ENCODE measurements at places on chromosomes 1 and 21.

GRCh38 chr1:59410457-59410856 lies 113.6 kb downstream of the FGGY start:
- DNase-seq, result no peak

DNA sequence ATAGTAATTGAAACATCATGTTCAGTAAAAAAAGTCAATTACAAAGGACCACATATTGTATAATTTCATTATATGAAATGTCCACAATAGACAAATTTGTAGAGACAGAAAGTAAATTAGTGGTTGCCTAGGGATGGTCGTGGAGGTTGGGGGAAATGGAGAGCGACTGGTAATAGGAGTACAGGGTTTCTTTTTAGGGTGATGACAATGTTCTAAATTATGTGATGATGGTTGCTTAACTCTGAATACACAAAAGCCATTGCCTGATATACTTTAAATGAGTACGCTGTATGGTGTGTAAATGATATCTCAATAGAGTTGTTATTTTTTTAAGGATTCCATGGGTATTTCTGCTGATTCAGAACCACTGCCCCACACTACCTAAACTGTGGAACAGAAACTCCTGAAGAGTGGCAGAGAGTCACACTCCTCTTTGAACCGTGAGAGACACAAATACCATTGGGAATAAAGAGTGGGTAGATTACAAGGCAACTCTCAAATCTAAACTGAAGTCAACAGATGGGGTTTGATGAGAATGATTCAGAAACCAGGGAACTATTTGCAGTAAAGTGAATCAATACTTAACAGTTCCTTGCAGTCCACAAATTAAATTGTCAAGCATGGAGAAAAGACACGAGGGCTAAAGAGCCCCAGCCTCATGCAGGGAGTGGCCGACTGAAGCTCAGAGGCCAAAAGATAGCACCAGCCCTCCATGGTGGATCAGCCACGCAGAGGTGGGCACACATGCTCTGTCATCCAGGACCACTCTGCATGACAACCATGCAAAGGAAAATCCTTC lies 118.0 kb downstream of the CAPN8 start:
- DNase-seq, result no peak

GRCh38 chr1:182662121-182662890 lies 22.1 kb downstream of the RGS8 start:
- no peak for DNase-seq

DNA sequence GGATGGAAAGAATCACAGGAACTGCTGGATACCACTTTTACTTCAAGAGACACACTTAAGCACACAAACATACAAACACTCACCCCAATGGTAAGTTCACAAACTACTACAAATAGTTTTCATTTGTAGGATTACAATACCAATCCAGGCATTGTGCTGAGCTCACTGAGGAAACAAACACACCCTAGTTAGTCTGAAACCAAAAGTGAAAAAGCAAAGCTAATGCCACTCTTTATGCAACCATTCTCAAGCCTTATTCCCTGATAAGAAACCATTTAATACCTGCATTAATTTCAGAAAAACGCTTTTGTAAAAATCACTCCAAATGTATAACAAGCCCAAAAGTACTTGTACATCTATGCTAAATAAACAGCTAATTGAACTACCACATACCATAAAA lies 38.3 kb downstream of the RNF115 start:
- no peak for DNase-seq

GRCh38 chr1:76083189-76083588 lies 8.6 kb downstream of the ST6GALNAC3 start:
- no peak for DNase-seq

DNA sequence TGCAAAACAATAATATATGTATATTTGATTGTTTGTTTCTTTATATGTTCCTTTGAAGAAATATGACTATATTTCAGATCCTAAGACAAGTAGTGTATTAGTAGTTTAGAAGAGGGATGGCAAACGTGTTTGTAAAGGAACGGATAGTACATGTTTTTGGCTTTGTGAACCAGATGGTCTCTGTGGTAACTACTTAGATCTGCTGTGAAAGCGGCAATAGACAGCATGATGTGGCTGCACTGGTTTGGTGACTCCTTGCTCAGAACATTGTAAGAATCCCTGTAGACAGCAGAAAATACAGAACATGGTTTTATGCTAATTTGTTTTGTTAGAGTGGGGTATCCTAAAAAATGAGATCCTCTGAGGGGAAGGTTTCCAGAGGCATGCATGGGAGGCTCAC lies 3.1 kb downstream of the ACADM start:
- no peak for DNase-seq

DNA sequence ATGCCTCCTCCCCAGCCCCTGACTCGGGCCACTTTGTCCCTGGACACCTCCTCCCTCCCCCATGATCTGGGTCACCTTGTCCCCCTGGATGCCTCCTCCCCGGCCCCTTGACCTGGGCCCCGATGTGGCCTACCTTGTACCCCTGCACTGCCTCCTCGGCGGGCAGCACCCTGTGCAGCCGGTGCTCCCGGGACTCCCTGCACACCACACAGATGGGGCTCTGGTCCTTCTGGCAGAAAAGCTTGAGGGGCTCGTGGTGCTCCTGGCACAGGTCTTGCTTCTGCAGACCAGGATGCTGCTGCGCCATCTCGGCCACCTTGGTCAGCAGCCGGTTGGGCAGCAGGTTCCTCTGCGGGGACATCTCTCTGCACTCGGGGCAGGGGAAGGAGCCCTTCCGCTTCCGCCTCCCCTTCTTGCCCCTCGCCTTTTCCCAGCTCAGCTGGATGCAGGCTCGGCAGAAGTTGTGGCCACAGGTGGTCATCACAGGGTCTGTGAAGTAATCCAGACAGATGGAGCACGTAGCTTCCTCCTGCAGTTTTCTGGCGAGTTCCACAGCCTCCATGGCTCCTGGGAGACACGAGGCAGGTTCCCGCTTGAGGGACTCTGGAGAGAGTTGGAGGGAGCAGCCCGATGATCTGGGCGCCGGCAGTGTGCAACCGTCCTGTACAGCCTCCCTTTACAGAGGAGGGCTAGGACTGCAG lies 2.0 kb downstream of the TRIM17 start:
- DNase-seq, result no peak

- DNase-seq, result no peak
Measured at GRCh38 chr1:58468612-58469011, 77.9 kb downstream of the OMA1 start.

DNA sequence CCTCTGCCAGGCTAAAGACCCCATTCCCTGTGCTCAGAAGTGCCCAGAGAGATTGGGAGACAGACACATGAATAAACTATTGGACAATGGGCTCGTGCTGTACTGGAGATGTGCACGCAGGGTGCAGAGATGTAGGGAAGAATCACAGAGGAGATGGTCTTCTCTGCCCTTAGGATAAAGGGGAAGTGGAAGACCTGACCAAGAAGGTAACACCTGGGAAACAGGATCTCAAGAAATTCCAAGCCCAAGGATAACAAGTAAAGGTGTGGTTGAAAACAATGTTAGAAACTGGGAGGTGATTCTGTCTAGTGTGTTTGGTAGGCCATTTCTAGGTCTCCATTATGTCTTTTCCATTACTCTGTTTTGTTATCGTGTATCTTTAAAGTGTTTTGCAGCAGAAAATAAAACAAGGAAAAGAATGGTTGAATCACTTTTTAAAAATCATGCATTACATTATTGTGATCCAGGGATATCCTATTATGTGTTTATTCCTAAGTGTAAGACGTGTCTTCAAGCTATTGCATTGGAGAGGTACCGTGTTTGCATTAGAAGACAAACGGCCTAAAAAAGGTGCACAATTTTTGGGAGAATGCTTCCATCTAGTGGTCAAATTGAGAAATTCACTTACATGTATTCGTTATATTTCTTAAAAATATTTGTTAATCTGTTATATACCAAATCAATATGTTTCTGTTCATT lies 40.8 kb upstream of the KCTD3 start:
- DNase-seq, result no peak

DNA sequence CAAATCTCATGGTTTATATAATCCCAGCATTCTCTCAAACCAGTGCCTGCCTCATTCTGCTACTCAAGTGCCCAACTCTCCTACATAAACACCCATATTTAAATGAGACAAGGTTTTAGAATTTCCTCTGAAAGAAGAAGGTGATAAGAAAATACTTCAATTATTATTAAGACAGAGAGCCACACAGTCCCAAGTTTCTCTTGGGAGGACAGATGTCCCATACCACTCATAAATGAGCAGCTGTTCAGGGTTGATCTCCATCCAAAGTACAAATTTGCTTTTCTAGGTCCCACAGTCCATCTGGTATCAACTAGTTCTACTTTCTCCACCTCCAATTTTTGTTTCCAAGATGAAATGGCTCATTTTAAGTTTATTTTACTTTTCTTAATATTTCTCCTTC lies 11.3 kb downstream of the DCAF8 start:
- DNase-seq, result no peak

GRCh38 chr1:48688102-48688760 lies 88.5 kb downstream of the BEND5 start:
- no peak for DNase-seq

GRCh38 chr1:244893836-244894235 lies 29.5 kb upstream of the HNRNPU start:
- DNase-seq, result no peak

DNA sequence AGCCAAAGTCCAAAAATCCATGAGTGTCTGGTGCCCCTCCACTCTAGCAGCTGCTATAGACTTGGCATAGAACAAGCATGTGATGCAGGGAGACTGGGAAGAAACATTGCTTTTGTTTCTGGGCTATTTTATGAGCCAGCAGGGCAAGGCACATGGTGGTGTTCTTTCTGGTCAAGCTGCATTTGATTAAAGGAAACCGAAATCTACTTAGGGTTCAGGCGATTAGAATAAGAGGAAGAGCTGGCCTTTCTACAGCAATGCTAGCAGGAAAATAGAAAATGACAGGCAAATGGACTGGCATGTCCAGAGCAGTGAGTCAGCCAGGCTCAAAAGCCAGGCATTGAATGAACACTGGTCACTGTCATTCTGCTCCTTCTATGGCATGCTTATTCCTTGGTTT lies 28.5 kb upstream of the ARHGAP29 start:
- DNase-seq, result no peak

DNA sequence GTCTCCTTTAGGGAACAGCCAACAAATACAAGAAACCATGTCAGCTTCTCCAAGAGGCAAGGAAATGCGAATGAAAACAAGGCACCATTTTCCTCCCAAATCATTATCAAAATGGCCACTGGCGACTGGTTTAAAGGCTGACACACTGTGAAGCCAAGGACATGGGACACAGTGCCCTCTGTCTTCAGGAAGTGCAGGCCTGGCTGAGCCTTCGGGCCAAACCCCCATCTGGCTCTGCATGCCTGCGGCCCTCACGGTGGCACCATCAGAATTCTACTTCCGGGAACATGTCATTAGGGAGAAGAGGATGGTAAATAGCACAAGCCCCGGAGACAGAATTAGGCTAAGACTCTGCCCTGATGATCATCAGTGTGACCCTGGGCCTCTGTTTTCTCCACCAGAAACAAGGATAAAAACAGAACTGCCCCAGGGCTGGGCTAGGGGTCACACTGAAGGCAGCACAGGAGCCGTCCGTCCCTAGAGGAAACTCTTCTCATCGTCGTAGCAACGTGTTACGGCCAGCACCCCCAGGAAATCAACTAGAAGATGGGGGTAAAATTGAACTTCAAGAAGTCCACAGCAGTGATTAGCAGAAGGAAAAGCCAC lies 103.5 kb downstream of the NPHP4 start:
- no peak for DNase-seq

DNA sequence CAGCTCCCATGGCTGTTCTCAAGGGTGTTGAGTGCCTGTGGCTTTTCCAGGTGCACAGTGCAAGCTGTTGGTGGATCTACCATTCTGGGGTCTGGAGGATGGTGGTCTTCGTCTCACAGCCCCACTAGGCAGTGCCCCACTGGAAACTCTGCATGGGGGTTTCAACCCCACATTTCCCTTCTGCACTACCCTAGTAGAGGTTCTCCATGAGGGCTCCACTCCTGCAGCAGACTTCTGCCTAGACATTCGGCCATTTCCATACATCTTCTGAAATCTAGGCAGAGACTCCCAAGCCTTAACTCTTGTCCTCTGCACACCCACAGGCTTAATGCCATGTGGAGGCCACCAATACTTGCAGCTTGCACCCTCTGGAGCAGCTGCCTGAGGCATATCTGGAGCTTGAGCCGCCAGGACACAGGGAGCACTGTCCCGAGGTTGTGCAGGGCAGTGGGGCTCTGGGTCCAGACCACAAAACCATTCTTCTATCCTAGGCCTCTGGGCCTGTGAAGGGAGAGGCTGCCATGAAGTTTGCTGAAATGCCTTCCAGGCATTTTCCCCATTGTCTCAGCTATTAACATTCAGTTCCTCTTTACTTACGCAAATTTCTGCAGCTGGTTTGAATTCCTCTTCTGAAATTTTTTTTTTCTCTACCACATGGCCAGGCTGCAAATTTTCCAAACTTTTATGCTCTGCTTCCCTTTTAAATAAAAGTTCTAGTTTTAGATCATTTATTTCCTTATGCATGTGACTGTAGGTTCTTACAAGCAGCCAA lies 8.8 kb upstream of the CAPN8 start:
- DNase-seq, result no peak

DNA sequence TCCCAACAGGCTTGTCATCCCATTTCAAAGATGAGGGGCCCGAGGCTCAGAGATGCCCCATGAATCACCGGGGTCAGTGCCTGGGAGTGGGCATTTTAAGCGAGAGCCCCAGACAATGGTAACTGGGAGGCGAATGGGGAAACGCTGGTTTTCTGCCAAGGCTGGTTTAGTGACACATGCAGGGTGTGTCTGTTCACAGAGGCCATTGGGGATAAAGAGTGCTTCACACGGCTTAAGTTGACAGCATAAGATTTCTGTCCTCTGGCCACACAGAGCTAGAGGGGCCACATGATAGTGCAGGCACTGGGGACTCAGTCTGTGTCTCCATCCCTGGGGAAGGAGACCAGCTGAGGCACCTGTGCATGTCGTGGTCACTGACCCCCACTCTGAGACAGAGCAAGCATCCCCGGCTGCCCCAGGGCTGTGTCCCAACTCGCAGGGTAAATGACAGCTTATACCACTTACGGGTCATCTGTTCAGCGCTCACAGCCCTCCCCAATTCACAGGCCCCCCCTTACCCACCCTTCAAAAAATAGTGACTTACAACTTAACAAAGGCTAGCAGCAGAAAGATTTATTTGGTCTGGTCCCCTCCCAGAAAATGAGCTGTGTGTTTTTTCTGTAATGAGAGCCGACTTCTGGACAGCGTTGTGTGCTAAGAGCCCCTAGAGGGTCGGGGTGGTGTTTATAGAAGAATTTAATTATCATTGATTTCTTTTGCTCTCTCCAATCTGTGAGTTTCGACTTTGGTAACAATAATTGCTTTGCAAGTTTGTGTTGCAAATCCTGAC lies 34.9 kb upstream of the ARHGEF16 start:
- no peak for DNase-seq

- no peak for DNase-seq
Measured at GRCh38 chr1:31911994-31912780, 26.0 kb downstream of the PTP4A2 start.

GRCh38 chr1:84998642-84999280 lies 1.8 kb upstream of the MCOLN2 start:
- DNase-seq, result peak; percentile 31

Data from activated CD4-positive, alpha-beta T cell treated with anti-CD3 and anti-CD28 coated beads, Interleukin-2, amount 50 U/mL, for 4 hours (primary cell).